NB4 (cell line): ENCODE measurements at places on chromosomes 6 and 20.

DNA sequence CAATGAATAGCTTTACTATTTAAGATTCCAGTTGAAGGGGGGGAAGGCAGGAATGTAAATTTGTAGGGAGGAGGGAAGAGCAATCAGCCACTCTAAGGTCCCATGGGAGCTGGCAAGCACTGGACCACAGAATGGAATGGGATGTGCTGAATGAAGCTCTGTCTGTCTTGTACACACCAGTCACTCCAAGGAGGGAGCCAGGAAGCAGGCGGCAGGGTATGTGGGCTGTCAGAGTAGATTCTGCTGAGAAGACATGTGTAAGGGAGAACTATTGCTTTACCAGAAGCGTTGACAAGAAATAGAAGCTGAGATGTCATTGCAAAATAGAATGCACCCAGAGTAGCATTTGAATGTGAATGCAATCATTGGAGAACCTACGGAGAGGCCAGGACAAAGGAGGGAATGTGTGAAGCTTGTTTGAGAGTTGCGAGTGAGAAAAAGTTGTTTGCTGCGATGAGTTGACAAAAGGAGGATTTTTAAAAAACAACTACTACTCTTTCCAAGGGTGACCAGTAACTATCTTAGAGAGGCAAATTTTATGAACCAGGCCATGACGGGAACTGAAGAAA lies 25.2 kb upstream of the PDE7B start:
- no peak for DNase-seq

DNA sequence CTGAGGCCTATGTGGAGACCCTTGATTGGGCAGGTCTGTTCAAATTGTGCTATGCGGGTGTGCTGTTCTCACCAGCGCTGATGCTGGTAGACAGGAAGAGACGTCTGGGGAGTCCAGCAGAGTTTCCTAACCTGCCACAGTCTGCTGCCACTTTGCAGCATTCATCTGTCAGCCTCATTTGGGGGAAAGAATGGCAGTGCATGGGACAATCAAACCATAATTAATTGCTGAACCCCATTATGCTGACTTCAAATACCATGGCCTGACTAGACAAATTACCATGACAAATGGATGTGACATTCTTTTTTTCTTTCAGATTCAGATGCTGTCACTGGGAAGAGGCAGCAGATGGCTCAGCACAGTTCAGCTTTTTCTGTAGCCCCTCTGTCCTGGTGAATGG lies 171.4 kb upstream of the SYNDIG1 start:
- no peak for DNase-seq

DNA sequence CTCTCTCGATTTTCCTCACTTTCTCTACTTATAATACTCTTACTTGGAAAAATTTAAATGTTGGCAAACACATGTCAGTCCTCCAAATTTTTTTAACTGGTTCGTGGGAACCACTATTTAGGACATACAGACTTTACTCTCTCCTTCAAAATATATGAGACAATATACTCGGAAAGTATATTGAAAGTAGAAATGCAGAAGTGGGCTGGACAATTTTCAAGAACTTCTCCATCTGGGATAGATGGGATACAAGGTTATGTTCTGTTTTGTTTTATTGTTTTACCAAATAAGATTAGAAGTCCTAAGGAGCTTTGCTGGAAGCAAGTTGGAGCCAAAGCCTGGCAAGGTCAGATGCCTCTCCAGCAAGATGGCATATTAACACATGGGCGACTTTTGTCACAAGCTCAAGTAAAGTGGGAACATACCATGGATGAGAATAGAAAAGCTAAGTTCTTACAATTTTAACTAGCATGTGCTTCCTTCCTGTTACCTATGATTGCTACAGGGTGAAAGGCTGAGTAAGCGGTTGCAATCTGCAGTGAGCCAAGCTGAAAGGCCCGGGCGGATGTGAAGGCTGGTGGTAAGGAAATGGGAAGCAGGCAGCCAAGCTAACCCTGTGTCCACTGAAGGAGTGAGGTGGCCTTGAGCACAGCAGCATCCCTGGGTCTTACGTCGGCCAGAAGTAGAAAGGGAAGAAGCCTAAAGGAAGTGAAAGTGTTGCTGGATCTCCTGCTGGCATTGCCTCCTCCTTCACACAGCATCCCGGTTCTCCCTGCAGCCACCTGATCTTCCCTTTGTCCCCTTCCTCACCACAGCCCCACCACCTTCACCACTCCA lies 7.1 kb downstream of the MAP3K5 start:
- peak; percentile 96 for DNase-seq

- DNase-seq: no peak
Observed at GRCh38 chr20:24704899-24705298, 235.5 kb downstream of the SYNDIG1 start.

DNA sequence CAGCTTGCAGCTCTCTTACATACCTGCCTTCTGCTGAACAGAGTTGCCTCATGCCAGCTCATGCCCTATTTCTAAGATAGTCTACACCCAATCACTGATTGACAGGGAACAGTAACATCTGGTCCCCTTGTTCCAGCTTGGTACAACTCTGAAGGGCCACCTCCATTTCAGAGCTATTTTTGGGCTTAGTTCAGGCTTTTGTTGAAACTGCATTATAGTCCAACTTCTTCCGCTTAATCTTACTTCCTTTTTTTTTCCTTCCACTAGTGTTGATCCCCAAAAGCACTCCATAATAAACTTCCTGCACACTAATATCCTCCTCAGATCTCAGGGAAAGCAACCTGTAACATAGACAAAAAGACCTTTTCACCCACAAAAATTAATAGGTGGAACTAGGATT lies 65.7 kb upstream of the TNFRSF21 start:
- no peak for DNase-seq

DNA sequence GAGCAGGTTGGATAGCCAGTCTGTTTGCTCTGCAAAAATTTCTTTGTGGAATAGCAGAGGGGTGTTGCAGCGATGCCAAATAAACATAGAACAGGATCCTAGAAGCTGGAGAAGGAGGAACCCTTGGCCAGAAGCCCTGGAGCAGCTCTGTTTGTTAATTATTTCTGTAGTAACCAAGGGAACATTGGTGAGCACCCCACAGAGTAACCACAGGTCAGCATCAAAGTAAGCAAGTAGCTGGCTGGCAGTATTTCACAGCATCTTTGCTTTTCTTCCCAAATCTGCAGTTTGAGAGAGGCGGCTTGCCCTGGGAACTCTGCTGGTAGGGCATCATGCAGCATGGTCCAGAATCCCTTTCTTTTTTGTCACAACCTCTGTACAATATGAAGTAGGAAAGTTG lies 12.7 kb upstream of the APMAP start:
- no peak for DNase-seq

DNA sequence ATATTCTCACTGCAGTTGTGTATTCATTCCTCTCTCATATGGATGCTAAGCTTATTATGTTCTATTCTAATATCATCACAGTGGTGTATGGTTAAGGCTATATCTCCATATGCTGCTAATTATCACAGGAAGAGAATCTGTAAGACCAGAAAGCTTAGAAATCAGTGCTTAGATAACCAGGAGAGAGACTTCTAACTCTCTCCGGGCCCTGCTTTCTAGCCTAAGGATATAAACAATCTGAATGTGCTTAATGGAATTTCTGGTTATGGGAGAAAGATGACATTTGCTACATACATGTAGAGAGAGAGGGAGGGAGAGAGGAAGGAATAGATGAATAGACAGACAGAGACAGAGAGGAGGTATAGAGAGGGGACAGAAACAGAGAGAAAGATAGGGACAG lies 1231.3 kb downstream of the EPHA7 start:
- no peak for DNase-seq

- no peak for DNase-seq
Observed at GRCh38 chr6:145427232-145427631, 308.1 kb downstream of the EPM2A start.

DNA sequence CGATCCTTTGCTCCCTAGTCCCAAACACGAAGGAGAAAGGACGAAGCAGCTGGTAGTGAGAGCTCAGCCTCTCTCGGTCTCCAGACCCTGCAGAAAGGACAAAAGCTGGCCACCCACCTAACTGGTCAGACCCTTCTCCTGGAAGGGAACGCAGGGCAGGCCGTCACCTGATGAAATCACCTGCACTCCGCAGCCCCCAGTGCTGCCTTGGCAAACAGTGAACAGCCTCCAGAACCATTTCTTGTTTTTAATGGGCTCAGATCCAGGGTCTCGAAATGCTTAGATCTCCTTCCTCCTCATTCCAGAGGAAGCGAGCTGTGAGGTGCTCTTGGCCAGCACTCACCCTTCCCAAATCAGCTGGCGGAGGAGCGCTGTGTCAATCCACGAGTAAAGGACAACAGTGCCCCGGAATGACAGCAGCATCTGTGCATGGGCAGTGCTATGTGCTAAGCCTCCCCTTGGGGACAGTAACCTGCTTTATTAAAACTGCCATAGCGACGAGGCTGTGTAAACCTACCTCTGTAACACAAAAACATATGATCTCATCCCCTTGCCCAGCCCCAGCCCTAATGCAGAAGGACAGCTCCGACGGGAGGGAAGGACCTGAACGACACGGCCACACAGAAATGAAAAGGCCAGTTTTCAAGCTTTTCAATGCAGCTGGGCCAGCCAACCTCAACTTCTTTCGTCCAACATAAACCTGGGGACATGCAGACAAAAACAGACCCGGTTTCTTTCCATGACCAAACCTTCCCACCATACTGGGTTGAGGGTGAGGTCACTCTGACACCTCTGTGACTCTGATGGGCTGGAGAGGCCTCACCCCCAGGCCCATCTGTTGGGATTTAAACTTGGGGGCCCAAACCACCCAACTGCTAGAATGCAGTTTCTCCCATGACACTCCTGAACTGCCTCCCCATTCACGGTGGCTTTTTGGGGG lies 43.3 kb downstream of the SULF2 start:
- DNase-seq: no peak

DNA sequence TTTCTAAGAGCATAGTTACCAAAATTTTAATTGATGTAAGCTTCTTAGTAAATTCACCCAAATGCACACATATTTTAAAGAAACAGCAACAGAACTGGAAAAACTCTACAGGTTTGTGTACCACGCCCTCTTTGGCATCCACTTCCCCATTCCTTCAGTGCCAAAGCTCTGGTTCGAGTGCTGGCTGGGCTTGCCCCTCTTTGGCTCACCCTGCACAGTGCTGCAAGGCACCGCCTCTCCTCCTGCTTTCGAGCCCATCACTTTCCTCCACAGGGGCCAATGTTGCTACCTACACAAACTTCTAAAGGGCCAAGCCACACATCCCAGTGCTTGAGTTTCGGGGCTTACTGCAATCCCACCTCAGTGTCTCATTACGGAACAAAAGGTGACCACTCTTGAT lies 9.6 kb downstream of the LRP11 start:
- DNase-seq: no peak

DNA sequence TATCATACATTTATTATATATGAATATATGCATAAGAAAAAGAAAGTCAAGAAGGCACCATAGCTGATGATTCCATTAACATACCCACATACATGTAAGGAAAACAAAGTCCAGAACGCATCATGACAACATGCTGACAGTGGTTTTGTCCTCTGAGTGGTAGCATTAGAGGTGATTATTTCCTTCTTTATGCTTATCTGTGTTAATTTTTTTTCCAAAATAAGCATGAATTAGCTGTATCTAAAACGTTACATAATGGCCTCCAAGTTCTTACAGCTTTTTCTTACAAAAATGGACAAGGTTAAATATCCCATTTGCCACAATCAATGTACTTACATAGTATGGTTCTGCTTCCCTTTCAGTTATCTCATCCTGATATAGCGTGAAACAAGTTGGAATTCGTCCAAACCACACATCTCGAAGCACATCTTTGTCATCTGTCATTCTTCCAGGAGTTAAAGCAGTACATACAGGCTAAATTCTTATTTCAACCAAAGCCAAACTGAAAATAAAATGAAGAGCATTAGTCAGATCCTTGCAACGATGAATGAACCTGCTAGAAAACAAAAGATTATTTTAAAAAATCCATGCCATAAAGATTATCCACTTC lies 9.7 kb downstream of the ATG5 start:
- DNase-seq: peak; percentile 28

DNA sequence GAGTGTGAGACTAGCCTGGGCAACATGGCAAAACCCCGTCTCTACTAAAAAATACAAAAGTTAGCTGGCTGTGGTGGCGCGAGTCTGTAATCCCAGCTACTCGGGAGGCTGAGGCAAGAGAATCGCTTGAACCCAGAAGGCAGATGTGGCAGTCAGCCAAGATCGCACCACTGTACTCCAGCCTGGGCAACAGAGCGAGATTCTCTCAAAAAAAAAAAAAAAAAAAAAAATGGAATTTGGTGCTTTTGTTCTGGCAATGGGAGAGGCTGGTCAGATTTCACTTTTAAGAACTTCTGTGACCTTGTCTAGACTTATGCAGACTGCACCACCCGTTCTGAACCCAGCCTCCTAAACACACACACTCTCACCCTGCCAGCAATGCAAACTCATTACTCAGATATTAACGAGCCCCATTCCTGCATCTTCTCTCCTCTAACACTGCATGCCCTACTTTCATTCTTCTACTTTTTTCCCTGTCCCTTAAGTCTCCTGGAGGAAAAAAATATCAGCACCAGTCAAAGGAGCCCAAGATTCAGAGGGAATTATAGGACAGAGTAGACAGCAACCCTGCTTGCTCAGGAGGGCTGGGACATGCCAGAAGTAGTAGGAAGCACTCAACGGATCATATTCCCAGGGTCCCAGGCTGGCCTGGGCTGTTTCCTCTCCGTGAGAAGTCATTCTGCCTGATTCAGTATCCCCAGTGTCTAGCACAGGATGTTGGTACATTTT lies 4.4 kb downstream of the MOCS1 start:
- no peak for DNase-seq

DNA sequence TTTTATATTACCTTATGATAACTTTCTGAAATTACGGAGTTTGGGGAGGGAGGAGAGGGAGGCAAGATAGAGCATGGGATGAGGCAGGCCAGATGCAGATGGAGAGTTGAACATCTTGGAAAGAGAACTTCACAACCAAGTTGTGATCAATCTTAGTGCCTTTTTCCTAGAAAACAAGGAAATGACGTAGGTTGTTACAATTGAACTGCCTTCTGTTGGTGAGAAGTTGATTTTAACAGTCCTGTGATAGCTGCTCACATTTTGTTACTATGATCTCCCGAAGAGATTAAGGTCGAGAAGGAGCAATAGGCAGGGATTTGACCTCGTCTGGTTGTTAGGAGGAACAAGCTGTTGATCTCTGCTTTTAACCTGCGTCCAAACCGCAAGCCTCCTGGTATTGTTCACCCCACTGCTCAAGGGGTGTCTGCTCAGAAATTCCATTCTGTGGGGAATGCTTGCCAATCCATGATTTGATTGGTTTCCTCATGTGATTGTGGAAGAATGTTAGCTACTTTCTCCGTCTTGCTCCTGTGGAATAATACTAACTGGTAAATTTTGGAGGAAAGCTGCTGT lies 35.1 kb downstream of the TIAM2 start:
- no peak for DNase-seq

DNA sequence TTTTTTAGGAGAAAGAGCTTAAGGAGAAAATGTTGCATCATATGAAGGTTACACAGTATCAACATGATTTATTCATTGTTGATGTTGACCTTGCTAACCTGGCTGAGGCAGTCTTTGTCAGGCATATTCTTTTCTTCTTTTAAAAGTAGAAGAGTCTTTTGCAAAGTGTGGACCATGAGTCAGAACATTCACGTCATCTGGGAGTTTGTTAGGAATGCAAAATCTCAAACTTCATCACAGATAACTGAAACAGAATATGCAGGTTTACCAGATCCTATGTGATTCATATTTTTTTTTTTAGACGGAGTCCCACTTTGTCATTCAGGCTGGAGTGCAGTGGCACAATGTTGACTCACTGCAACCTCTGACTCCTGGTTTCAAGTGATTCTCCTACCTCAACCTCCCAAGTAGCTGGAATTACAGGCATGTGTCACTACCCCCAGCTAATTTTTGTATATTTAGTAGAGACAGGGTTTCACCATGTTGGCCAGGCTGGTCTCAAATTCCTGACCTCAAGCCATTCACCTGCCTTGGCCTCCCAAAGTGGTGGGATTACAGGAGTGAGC lies 530.4 kb upstream of the BTBD3 start:
- no peak for DNase-seq
